Thymus (tissue), 14 donors: ENCODE measurements at places on chromosomes 6 and 20.

DNA sequence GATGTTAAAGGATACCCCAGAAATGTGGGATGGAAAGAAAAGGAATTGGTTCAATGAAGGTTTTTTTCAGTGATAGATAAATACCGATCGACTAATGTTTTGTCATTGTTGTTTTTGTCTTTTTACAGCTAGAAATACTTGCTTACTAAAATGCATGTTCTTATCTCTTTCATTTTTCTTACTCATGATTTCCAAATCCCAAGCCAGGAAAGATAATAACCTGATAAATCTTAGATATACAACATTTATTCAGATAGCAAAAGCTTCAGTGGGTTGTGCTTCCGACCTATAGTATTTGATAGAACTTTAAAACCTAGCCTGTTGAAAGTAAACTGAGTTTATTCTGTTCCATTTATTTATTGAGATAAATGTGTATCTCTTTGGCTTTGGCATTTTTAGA, 187.5 kb downstream of the EDN1 start:
- DNase-seq = no peak

- no peak for DNase-seq
Measured at GRCh38 chr6:45548657-45549515, 171.2 kb upstream of the SUPT3H start.

DNA sequence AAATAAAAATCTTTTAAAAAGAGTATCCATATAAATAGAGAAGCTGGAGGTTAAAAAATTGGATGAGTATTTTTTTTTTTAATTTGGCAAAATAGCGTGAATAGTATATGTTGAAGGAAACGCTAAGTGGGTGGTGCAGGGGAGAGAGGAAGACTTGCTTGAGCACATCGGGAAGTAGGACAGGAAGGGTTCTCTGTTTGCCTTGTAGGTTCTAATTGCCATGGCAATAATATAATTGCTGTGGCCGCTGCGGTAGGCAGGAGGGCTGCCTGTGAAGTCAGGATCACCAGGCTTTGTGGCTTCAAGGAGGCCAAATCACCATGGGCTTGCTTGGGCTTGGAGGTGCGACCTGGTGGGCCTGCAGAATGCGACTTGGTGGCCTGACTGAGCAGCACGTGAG, 35.1 kb downstream of the IGF2R start:
- DNase-seq = no peak

- no peak for DNase-seq
Measured at GRCh38 chr6:147569788-147570187, 61.3 kb downstream of the SAMD5 start.

DNA sequence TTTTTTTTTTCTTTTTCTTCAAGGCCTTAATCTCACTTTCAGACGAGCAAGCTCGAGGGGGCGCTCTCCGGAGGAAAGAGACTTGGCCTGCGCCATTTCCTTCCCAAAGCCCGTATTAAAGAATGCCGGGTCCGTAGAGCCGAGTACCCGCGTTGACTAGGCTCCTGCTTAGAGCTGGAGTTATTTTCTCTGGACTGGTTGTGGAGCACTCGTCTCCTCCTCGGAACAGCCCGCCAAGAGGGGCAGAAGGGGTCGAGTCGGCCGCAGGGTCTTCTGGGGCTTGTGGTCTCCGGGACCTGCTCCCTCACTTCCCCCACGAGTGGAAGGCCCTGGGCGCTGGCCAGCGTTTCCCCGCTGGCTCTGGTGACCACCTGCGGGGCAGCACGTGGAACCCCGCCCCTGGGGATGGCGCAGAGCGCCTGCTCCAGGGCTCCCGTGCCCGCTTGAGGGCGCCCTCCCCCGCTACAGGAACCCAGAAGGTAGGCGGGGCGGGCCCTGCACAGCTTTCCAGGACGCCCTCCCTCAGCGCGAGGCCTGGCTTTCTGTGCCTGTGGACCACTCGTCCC, 2.7 kb upstream of the MEI4 start:
- peak; percentile 2 for DNase-seq

DNA sequence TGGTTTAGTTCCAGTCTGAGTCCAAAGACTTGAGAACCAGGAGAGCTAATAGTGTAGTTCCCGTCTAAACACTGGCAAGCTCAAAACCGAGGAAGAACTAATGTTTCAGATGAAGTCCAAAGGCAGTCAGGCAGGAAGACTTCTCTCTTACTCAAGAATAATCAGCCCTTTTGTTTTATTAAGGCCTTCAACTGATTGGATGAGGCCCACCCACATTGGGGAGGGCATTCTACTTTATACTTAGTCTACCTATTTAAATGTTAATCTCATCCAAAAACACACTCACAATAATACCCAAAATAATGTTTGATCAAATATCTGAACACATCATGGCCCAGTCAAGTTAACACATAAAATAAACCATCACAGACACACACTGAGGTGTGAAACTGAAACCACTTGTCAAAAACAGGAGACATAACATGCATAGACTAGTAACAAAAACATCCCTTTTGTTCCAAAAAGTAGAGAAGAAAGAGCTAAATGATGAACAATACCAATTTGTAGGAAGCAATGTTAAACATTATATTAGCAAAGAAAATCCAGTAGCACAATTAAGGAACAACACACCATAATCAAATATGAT, 50.2 kb upstream of the SENP6 start:
- DNase-seq = no peak

- no peak for DNase-seq
Measured at GRCh38 chr6:439641-440167, 48.2 kb downstream of the IRF4 start.

DNA sequence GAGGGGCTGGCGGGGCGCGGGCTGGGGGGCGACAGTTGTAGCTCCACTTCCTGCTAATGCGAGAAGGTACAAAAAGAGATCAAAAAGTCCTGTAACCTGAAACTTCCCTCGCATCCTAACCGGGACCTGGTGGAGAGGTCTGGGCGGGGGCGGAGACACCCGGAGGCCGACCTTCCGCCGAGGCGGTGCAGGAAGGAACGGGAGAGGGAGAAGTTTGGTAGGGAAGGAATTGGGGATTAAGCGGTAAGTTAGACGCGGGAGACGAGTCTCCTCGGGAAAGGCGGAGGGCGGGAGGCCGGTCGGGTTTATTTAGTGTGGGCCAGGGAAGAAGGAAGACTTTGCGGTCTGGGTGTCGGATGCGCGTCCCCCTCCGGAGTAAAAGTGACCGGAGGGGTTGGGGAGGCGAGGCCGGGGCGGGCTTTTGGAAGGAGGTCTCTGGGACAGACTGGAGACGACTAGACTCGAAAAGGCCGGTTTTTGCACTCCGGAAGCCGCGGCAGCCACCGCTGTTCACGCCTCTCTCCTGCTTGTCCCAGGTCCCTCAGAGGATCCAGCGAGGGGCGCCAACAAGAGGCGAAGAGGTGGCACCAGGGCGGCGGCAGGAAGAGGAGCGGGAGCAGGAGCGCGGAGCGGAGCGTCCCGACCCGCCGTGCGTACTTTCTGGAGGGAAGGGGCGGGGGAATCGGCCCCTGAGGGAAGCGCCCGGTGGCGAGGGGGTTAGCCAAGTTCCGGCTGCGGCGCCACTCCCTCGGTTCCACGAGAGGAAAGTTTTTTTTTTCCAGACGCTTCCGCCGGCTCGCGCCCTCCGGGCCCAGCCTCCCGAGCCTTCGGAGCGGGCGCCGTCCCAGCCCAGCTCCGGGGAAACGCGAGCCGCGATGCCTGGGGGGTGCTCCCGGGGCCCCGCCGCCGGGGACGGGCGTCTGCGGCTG, 734 bp downstream of the TPBG start:
- DNase-seq = no peak

GRCh38 chr6:49541210-49541724, 9.2 kb upstream of the C6orf141 start:
- no peak for DNase-seq
